Activated CD4-positive, alpha-beta T cell treated with anti-CD3 and anti-CD28 coated beads, Interleukin-2, amount 50 U/mL, for 24 hours (primary cell): ENCODE measurements at places on chromosomes 11 and 22.

DNA sequence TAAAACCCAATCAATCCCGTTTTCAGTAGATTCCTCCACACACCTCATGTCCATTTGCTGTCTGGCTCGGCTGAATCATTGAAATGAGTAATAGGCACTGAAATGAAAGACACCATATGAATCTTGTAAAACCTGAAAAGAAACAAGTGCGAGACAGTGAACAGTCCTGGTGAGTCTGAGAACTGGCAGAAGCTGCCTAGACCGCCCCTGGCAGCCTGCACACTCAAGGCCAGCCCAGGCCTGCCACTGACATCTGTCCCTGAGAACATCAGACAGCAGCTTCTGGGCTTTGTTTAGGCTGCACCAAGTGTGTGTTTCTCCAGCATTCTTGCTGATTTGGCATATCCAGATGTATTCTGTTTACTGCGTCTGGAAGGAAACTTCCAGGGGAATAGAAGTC, 44.8 kb downstream of the ENDOD1 start:
- DNase-seq: no peak

GRCh38 chr11:42498971-42499370, 812.8 kb upstream of the API5 start:
- no peak for DNase-seq

GRCh38 chr11:859394-860131, 16.9 kb downstream of the TSPAN4 start:
- no peak for DNase-seq

DNA sequence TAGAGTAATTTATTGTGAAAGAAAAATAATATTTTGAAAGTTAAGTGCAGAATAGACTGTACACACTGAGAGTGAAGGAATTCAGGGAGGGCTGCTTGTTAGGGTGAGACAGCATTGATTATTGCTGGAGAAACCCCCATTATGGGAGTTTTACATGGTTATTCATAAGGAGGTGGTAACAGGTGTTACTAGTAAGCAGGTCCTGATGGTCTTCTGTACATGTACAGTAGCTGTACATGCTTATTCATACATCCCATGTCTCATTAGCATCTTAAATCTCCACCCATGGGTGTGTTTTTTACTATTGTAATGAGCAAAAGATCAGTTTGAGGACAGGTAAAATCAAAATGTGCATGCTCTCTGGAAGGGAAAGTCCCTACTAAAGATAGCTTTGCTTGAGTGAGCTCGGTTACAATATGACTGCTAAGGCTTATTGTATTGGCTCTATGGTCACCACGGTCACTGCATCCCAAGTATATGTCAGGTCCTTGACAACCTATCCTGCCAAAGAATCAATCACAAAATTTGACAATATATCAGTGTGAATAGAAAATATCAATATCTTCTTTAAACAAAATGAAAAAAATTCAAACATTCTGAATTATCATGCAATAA, 6.2 kb downstream of the KDM4F start:
- DNase-seq: no peak

GRCh38 chr11:63866211-63866610, 27.3 kb downstream of the MARK2 start:
- DNase-seq: peak; percentile 82

- DNase-seq: no peak
Observed at GRCh38 chr11:59671471-59671870, 2.6 kb upstream of the PATL1 start.

DNA sequence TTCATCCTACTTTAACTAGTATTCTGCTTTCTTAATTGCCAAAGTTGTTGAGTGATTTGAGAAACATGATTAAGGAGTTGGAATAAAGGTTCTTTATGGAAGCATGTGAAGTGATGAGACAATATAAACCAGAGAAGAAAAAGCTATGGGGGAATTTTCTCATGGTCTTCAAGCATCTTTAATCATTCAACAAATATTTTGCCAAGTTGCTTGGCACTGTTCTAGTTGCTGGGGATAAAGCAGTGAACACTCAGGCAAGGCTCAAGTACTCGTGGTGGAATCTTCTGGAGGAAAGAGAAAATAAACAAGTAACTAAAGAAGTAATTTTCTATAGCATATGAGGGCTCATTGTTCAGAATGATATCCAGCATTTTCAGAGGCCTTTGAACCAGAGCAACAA, 9.2 kb upstream of the PIWIL4 start:
- no peak for DNase-seq
